ENCODE measurements at places on chromosomes 5 and 9.

GRCh38 chr5:56026863-56027300, 32.1 kb upstream of the IL6ST start:
- no peak for DNase-seq

DNA sequence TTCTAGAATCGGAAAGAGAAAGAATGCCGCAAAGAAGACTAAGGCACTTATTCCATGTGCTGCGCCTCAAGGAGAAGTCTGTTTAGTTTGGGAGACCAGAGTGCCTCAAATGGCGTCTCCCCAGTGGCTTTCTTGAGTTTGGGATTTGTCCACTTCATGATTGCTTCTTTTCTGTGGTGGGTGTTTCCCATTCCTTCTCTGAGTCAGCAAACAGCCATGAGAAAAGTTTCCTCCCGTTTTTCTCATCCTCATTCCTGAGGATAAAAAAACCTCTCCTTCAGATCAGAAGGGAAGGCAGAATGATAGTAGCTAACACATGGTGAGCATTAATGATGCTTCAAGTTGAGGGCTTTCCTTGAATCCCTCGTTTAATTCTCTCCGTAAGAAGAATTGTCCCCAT, 275.9 kb upstream of the WWC1 start:
- DNase-seq: no peak

- DNase-seq: no peak
Measured at GRCh38 chr5:131441184-131441583, 177.3 kb downstream of the CDC42SE2 start.

DNA sequence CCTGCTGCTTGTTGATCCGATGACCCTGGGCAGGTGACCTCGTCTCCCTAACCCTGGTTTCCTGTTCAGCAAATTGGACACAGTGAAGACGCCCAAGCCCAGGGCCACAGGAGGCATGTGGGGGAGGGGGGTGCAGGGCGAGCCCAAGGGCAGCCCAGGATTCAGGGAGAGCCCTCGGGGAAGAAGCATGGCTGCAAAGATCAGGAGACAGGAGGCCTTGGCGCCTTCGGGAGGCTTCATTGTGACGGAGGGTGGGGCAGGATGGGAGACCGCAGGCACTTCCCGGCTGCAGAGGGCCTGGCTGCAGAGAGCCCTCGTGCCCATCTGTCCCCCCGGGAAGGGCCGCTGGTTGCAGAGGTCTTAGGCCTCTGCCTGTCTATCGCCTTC, 6.2 kb downstream of the ASS1 start:
- no peak for DNase-seq

DNA sequence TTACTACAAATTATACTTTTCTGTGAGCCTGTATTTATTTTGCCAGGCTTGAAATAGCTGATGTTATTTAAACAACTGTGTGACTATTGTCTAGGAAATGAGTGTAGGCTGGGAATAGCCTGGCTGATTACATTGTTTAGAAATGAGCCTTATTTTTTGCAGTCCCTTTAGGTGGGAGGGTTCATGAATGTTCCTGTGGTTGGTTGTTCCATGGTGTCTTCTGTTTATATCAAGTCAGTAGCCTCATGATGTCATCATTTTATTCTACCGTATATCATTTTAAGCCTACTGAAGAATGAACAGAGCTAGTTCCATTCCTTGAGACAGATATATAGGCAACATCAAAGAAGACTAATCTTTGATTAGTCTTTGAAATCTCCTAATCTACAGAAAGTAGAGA, 53.1 kb downstream of the MAP1B start:
- DNase-seq: no peak

DNA sequence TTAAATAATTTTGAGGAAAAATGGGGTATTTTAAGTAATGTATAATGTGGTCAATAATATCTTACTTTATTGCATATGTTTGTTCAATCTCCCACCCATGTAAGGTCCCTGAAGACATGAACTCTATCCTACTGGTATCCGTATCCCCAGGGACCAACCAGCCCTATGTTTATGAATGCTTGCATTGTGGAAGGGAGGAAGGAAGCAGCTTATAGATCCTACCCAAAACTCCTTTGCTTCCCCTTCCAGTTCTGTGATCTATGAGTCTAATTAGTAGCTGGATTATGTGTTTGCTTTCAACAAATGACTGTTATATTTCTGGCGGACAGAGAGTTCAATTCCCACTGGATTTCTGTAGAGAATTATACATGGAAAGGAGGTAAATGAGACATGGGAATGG, 45.6 kb downstream of the CNTRL start:
- no peak for DNase-seq

DNA sequence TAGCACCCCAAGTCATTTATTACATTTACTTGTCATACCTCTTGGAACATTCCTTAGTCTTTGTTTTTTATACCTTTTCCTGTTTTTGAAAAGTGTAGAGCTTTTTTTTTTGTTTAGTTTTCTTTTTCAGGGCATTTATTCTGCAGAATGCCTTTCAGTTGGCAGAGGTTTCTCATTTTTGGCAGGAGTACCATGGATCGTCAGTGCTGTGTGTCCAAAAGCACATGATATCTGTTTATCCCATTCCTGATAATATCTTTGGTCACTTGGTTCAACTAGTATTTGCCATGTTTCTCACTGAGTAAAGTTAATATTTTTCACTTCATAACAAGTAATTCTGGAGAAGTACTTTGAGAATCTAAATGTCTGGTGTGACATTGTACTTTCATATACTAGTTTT, 10.7 kb downstream of the OGN start:
- no peak for DNase-seq
